ENCODE measurements at places on chromosomes 7 and 10.

- no peak for DNase-seq
These were observed 186.5 kb upstream of the GPR26 start for GRCh38 chr10:123479640-123480039.

DNA sequence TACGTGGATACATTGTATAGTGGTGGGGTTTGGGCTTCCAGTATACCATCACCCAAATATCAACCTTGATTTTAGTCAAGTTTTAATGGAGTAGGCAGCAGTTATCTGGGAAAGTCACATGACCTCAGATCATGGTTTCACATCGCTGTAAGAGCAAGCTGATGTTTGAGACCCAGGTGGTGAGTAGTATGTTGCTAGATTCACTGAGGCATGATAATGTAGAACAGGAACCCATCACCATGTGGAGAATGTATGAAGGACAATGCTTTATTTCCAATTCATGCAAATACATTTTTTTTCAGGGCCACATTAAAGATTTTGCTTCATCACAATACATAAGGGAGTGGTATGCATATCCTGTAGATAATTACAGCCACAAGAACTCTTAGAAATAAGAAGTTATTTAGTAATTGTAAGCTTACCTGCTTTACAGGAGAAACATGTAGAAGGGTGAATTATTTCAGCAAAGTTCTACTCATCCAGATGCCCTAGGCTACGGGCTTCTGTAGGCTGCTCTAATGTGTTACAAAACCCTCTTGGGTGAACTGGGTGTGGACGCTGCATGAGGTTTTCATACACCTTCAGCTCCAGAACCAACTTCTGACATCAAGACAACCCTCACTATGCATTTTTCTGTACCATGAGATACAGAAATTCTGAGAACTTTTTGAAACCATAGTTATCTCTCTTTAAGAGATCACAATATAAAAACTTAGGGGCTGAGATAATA, 27.6 kb upstream of the LAMB4 start:
- no peak for DNase-seq

- peak; percentile 84 for DNase-seq
These were observed 8.5 kb upstream of the METTL27 start for GRCh38 chr7:73850781-73851207.

- no peak for DNase-seq
These were observed 3.4 kb upstream of the VOPP1 start for GRCh38 chr7:55575733-55576132.

DNA sequence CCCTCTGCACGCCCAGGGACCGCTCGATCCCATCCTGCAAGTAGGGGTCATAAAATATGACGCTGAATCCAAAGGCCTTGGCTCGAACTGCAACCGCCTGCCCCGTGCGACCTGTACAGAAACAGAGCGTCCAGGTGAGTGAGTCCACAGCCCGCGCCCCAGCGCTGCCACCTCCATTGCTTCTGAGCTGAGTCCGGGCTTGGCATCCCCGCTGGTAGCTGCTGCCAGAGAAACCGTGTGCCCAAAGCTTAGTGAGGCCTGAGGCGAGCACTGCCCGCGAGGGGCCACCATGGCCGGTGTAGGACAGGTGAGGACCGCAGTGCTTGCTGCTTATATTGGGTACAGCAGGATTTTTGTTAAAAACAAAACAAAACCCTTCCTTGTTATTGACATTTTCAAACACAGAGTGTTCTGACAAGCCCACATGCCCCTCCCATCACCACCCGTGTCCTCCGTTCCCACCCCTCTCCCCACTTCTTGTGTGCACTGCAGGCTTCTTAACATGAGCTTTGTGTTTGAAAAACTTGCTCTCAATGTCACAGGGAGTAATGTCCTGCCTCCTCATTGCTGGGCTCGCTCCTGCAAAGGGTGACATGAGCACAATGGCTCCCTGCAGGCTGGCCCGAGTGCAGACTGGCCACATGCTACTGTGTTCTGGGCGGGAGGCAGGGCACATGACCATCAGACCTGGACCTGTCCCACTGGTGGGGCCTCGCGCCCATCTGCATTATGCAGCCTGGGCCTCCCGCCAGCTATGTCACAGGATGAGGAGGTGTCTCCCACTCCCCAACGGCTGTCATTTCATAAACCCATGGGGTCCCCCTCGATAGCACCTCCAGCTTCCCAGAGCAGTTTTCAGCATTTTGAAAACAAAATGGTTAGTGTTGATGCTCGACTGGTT, 52.9 kb downstream of the ZRANB1 start:
- no peak for DNase-seq

GRCh38 chr10:118670472-118671124, 75.2 kb upstream of the PRLHR start:
- DNase-seq, result no peak

- DNase-seq, result peak; percentile 86
These were observed 43.9 kb upstream of the GRB10 start for GRCh38 chr7:50826371-50827172.

- DNase-seq, result peak; percentile 94
These were observed at the start of gene ZNF487 for GRCh38 chr10:43436291-43437140. ZNF487 (plus strand) TSS chr10:43437111; CDS start chr10:43475814, 38,703 bp downstream.

DNA sequence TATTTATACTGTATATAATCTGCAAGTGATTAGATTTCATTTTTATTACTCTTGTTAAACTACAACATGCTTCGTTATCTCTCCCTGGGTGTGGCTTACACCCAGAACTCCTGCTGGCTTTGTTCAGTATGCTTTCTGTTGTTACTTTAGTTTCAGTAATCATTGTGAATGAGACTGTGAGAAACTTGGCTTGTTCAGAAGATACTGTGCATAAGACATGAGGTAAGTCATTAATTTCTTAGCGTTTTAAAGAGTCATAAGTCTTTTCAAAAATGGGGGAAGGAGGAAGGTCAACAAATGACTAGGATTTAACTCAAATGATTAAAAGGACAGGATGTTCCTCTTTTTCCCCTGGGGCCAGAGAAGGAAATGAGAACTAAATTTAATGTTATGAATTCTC, 11.6 kb upstream of the ADD3 start:
- DNase-seq, result peak; percentile 58

- peak; percentile 57 for DNase-seq
These were observed 94.7 kb downstream of the ARHGAP22 start for GRCh38 chr10:48509974-48510692.

- DNase-seq, result no peak
These were observed 52.4 kb upstream of the ITGB1 start for GRCh38 chr10:33010132-33011037.

DNA sequence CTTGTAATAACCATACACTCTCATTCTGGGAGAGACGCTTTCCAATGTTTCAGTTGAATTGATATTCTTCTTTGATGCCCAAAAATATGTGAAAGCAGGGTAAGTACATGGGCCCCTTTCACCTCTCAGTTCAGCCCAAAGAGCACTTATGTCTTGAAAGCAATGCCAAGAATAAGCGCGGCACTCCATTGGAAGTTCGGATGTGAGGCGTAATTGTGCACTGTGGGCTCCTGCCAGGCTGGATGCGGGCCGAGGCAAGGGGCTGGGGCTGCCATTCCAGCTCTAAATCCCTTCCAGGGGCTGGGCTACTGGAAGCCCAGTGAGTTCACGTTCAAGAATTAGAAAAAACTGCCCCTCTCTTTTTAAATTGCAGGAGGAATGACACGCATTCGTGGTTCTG, 113.8 kb downstream of the EBF3 start:
- no peak for DNase-seq

GRCh38 chr10:77049896-77050295, 587.7 kb downstream of the KCNMA1 start:
- DNase-seq, result no peak

GRCh38 chr10:97764519-97764931, 7.3 kb downstream of the SFRP5 start:
- no peak for DNase-seq

- DNase-seq, result no peak
These were observed 80.5 kb downstream of the TBXAS1 start for GRCh38 chr7:139909379-139910050.

DNA sequence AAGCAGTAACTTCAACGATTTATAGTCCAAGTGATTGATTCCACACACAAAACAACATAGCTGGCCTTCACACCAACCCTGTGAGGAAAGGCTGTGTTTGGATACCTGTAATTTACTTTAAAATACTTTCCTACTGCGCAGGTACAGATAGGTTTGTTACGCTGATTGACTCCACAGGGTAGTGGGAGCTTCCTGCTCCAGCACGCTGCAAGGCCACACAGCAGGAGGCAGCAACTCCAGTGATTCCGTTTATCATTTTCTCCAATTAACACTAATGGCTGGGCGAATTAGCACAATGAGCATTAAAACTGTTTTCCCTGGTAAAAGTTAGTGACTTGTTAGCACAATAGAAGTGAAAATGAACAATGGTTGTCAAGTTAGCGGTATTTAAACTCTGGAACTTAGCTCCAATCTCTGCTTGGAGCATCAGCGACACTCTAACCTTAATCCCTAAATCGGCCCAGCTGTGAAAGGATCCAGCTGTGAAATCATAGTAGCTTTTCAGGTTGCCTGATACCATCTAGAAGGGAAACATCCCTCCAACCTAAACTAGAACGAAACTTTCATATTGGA, 959 bp downstream of the DCLRE1C start:
- peak; percentile 43 for DNase-seq

- DNase-seq, result no peak
These were observed 2.6 kb downstream of the MKLN1 start for GRCh38 chr7:131330299-131330698.

DNA sequence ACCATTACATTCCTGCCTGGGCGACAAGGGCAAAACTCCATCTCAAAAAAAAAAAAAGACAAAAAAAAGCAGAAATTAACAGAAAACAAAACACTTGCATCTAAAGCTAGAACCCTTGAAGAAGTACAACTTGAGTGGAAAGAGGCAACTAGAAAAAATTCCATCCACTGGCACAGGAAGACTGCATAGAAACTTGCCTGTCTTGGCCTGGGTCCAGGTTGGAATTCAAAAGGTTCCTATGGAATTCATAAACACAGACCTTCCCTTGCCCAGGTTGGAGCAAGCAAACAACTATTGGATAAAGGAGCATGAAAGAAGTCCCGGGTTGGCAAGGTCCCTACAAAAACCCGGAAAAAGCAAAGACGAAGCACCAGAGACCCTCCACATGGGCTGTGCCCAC, 69.8 kb downstream of the CCDC71L start:
- no peak for DNase-seq

DNA sequence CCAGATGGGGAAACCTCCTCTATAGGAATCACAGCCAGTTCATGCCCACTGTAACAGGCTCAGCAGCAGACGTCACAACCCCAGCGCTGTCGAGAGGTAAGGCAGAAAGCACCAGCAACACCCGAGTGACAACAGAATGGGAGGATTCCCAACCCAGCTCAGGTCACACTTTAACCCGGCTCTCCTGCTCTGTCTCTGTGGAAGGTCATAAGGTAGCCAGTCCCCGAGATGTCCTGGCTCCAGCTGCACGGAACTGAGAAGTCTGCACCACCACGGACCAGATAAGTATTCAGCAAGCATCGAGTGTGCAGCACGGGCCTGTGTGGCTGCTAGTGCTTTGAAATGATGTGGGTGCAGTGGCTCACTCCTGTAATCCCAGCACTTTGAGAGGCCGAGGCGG, 236.7 kb upstream of the TCERG1L start:
- DNase-seq, result no peak

GRCh38 chr7:137875746-137876145, 29.0 kb upstream of the DGKI start:
- no peak for DNase-seq

Measured in NB4 (cell line).